ENCODE measurements at places on chromosomes 11 and 22.

- no peak for DNase-seq
Observed at GRCh38 chr11:28337701-28338100, 229.5 kb downstream of the METTL15 start.

DNA sequence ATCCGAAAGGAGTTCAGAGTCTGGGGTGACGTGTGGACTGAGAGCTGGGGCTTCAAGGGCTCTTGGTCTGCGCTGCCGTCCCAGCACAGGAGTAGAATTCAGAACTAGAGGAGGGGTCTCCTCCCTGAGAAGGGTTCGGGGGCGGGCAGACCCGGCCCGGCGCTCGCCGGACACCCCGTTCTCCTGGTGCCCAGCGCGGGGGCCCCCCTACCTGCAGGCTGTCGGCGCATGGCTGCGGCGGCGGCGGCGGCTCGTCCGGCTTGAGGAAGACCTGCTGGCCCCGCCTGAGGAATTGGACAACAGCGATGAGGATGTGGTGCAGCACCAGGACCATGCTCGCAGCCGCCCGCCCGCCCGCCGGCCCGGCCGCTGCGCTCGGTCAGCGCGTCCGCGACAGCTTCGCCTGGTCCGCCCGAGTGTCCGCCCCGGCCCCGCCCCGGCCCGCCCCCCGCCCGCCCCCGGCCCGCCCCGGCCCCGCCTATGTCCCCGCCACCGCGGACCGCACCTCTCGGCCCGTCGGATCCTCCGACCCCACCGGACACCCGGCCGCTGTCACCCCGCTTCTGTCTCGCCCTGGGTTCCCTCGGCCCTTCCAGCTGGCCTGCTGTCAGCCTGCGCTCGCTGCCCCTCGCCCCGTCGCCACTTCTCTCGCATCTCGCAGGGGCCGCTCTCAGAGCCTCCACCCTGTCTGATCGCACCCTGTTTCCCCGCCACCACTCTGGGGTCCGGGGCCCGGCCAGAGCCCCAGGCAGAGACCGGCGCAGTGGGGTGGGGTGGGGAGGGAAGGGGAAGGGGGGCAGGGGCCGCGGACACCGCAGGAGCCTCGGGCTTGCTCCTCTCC is 32.0 kb downstream of the PDE2A start:
- DNase-seq, result peak; percentile 47

- DNase-seq, result peak; percentile 73
Observed at GRCh38 chr22:32644252-32645100, 157.0 kb upstream of the TIMP3 start.

DNA sequence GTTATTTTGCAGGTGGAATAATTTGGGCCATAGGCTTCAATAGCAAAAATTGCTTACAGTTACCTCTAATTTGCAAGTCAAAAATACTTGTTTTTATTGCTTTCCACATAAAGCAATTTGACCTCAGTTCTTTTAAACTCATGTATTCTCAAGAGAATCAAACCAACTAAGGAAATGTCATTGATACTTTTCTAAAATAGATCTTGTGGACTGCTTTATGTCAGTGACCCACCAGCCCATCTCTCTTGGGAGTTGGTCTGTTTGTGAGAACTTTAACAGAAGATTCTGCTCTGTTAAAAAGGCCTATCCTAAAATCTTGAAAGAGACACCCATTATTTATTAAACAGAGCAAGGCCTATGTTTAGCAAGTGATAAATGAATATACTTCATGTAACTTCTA is 75.2 kb downstream of the DDIAS start:
- DNase-seq, result no peak

DNA sequence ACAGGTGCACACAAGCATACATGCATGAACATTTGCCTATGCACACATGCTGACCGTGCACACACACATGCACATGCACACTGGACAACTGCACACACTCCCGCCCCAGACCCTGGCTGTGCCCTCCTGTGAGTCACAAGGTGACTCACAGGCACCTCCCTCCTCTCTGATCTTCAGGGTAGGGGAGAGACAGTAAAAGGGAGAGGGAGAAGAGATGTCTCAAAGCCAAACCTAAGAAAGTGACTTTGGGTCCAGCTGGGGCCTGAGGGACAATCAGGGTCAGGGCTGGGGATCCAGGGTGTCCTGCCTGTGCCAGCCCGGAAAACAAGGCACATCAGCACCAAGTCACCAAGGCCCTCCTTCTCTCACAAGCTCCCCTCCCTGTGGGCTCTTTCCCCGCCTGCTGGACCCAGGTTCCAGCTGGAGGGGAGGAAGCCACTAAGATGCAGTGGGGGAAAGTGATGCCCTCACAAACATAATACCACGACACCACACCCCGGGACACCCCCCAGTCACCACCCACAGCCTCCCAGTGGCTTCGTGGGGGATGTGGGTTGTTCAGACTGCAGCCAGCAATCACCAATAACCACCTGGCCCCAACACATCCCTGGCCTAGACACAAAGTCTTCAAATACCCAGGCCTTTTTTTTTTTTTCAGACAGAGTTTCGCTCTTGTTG is 39.3 kb downstream of the PDGFB start:
- DNase-seq, result peak; percentile 79

GRCh38 chr11:5088556-5088955 is 19.2 kb downstream of the OR52E1 start:
- no peak for DNase-seq

- no peak for DNase-seq
Observed at GRCh38 chr22:20191000-20191515, 40.2 kb upstream of the CCDC188 start.

GRCh38 chr22:47997052-47997590 is 1234.7 kb downstream of the TBC1D22A start:
- DNase-seq, result no peak

DNA sequence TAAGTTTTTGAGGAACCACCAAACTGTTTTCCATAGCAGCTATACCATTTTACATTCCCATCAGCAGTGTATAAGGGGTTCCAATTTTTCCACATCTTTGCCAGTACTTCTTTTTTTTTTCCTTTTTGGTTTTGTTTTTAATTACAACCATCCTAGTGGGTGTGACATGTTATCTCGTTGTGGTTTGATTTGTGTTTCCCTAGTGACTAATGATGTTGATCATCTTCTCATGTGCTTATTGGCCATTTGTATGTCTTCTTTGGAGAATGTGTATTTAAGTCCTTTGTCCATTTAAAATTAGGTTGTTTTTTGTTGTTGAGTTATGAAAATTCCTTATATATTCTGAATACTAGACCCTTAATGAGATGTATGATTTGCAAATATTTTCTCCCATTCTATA is 59.3 kb downstream of the STIM1 start:
- peak; percentile 41 for DNase-seq

DNA sequence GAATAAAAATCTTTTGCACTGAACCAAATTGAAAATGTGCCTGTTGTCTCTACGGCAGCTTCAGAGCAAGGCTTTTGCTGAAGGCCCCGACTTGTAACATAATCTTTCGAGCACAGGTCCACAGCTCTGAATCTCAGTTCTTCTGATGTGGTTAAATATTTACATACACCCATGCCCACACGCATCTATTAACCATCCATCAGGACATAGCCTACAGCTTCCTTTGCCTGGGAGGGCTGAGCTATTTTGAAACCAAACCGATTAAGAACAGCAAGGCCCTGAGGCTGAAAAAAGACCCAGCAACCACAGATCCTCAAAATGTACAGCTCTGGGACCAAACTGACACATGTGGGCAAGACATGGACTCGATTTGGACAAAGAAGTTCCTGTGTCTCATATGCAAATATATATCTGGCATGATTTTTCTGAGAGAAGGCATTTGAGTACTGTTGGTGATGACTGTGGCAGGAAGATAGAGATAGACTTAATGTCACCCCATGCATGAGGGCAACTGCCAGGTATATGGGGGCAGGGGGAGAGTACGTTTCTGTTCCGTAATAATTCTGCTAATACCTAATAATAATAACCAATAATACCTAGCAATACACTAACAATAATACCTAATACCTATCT is 322.7 kb upstream of the PLET1 start:
- no peak for DNase-seq

DNA sequence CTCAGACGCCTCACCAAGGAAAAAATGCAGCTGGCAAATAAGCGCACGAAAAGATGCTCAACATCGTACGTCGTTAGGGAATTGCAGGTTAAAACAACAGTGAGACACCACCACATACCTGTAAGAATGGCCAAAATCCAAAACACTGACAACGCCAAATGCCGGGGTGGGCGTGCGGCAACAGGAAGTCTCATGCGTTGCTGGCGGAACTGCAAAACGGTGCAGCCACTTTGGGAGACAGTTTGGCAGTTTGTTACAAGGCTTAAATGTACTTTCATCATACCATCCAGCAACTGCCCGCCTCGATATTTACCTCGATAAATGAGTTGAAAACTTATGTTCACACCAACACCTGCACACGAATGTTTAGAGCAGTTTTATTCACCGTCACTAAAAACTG is 7.5 kb upstream of the CTSD start:
- no peak for DNase-seq

- DNase-seq, result peak; percentile 8
Observed at GRCh38 chr11:115893461-115894099, 389.4 kb upstream of the CADM1 start.

GRCh38 chr22:38431266-38432010 is 23.6 kb downstream of the KCNJ4 start:
- DNase-seq, result no peak

DNA sequence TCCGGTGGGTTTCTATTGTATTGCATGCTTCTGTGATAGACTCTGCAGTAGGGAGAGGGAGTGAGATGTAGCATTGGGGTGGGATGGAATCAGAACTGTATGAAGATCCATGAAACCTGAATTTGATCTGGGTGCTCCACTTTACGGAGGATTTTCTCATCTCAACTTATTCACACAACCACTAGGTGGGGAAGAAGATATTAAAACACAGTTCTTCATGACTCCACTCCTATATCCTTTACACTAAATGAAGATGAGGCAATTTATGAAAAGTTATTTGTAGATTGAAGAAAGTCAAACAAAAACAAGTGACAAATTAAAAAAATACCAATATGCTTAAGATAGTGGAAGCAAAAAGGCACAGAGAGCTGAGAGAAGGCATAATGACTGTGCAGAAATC is 92.6 kb upstream of the PDGFD start:
- no peak for DNase-seq

GRCh38 chr11:128533472-128533871 is 53.9 kb downstream of the ETS1 start:
- DNase-seq, result no peak

DNA sequence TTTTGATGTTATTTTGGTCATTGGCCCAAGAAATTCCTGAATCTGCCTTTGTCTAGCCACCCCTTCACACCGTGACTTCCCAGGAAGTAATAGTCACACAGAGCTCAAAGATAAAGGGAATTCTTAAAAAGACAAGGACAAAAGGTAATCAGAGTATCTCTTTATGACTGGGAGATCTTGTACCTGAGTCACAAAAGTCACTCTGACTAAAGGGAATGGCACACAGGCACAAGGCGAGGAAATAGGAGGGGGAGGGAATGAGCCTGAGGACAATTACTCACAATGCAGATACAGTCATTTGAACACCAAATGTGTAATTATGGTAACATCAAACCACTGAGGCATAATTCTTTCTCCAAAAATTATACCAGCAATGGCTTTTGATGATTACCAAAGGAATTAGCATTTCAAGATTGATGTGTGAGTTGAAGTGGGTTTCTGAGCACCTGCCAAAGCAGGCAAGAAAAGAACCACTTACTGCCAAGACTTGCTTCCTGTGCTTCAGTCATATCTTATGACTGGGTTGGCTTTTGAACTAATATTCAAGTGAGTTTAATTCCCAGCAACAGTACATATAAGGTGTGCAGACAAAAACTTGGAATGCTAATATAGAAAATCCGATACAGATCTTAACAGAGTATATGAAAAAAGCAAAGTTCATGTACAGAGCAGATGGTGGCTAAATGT is 856.4 kb downstream of the LRRC4C start:
- no peak for DNase-seq

DNA sequence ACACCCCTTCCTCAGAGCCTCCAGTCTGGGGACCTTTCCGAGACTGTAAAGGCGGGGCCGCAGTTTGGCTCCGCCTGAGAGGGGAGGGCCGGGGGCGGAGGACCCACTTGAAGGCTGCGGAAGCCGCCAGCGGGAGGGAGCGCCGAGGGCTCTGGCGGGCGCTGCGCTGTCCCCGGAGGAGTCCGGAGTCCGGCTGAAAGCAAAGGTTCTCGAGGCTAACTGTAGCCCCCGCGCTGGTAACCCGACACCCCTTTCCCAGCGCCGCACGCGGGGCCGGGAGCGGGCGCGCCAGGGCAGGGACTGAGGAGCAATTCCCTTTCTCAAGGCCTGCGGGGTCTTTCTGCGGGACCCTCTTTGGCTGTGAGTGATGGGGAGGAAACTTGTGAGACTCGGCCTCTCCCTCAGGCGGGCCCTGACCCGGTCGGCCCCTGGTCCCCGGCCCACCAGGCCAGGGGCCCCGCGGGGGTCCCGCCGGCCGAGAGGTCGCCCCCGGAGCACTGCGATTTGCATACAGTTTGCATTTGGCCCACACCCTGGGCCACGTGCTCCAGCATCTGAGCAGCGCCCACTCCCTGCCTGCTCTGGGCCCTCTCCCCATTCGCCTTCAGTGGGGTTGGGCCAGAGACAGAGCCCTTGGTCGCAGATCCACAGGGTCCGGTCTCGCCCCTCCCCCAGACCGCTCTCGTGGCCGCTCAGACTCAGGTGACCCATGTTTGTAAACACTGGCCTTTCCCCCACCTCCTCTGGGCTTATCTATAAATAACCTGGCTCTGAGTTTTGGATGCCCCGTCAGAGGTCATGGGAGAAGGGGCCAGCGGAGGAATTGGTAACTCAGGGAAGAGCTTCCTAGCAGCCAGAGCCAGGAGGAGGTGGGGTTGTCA is 519 bp upstream of the ART5 start:
- DNase-seq, result peak; percentile 87

DNA sequence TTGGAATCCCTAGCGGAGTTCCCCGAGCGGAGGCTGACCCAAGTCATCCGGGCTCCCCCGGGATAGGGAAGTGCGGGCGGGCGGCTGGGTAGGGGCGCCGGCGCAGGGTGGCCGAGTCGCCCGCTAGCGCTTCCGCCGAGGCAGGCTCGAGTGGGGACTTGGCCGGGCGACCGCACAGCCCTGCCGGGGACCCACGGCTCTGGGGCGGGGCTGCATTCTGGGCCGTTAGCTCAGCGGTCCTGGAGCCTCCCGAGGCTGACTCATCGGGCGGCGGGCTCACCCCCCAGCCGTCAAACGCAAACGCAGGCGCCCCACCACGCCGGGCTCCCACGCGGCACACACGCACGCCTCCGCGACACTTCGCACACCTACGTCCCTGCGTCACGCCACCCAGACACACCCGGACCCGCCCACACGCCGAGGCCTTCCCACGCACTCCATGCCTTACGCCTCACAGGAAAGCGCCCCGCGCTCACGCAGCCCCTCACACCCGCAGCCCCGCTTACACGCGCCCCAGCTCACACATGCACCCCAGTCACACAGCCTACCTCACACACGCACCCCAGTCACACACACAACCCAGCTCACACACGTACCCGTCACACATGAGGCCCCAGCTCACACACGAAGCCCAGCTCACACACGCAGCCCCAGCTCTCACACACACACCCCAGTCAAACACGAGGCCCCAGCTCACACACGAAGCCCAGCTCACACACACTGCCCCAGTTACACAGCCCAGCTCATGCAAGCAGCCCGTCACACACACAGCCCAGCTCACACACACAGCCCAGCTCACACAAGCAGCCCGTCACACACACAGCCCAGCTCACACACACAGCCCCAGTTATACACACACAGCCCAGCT is 1.2 kb downstream of the PHLDB1 start:
- DNase-seq, result peak; percentile 91
